ENCODE measurements at places on chromosomes 3 and 15.

GRCh38 chr15:92881211-92881754, 18.8 kb upstream of the CHD2 start:
- DNase-seq, result no peak

GRCh38 chr3:138818185-138818860, 16.4 kb downstream of the PIK3CB start:
- no peak for DNase-seq

DNA sequence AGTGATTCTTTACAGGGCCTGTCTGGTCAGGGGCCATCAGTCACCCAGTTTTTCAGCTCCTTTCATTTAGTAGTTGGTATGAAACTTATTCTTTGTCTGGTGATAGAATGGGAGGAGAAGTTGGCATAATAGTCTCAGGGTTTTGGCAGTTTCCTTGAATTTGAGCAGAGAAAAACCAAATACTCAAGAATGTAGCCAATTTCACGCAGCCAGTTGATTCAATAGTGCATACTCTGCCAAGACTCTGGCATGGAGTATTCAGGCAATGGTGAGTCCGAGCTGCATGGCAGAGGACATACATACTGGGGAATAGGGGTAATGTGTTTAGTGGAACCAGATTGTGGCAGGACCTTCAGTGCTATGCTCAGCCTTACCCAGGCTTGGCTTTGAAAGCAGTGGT, 118.3 kb downstream of the GALK2 start:
- DNase-seq, result no peak

- DNase-seq, result no peak
Measured at GRCh38 chr15:64144565-64145281, 6.8 kb upstream of the SNX22 start.

DNA sequence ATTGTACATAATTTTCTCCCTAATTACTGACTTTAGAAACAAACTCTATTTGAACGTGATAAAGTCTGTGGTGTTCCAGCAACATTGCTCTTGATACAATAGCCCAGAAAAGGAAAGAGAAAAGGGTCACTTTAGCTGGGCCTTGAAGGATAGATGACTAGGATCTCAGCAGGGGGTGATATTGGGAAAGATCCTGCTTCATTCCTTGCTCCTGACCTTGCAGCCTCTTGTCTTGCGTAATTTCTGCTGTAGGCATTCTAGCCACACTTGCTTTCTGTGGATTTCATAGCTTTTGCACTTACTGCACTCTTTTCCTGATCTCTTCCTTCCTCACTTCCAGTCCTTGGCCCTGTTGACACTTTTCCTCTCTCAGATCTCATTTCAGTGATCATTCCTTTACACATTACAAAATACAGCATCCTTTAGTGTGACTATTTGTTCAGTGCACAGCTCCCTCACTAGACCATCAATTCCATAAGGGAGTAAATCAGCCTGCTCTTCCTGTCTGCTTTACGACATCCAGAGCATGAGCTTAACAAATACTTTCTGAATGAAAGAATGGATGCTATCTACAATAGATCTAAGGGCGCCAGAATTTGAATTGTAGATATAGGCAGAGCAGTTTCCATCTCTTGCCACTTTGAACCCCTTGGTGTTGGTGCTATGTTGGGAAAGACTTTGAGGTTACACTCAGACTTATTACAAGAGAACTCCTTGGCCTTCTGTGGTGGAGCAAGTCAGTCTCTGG, 559.6 kb upstream of the MDFIC2 start:
- no peak for DNase-seq

GRCh38 chr15:23081271-23081670, 41.9 kb upstream of the TUBGCP5 start:
- DNase-seq, result no peak

All from SW480 (cell line).